ENCODE measurements at places on chromosomes 16 and 17.

DNA sequence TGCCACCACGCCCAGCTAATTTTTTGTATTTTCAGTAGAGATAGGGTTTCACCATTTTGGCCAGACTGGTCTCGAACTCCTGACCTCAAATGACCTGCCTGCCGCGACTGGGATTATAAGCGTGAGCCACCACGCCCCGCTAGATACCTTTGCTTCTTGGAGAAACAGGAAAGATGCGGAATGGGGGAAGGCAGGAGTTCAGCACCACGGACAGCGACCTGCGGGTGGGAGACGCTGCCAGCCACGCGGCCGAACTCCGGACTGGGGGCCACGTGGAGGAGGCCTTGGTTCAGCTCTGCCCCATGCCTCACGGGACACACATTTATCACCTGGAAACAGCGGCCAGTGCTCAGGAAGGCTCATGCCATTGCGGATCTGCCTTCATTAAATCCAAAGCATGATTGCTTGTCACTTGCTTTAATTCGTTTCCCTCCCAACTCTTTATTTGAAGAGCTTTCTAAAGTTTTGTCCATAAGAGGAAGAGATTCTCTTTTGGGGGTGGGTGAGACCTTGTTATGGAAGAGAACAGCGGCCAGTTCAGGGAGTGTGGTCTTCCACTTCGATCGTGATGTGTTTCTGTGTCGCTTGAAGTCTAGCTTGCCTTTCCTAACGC is 219.9 kb downstream of the ENGASE start:
- no peak overlapping the region for H3K4me3 ChIP-seq
- no peaks in the 10 kb centered on the region for H3K4me1 ChIP-seq
- peaks cover 65% of the 10 kb centered on the region for H3K27me3 ChIP-seq
- no peak overlapping the region for H3K27ac ChIP-seq

DNA sequence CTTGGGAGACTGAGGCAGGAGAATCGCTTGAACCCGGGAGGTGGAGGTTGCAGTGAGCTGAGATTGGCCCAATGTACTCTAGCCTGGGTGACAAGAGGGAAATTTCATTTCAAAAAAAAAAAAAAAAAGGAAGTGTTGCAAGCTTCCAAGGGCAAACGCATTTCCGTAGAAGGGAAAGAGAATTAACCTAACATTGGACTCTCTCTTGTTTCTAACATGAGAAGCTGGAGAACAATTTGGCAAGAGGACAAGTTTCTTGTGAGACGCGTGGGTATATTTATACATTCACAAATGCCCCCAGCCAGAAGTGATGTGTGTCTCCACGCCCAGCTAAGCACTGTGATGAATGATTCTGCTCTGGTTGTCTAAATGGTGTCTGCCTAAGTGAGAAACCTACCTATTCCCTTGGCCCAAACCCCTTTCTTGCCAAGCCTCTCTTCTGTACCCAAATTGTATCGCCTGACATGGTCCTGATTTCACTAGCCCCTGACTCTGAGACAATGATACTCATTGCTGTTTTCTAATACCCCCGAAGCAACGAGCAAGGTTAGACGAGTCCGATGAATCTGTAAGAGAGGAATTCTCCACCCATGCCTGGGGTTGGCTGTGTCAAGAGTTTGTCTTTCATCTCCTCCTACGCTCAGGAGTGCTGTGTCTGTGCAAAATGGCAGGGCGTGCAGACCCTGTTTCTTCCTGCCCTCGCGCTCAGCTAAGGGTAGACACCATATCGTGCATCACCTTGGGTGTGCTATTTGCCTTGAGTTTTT is 14.2 kb upstream of the ST6GALNAC2 start:
- DNase-seq = no peak
- H3K36me3 ChIP-seq = no peaks in the 10 kb centered on the region
- peaks cover 31% of the 10 kb centered on the region for H3K27me3 ChIP-seq
- H3K4me1 ChIP-seq = peaks cover 3% of the 10 kb centered on the region
- H3K4me3 ChIP-seq = no peak overlapping the region
- H3K27ac ChIP-seq = no peak overlapping the region

DNA sequence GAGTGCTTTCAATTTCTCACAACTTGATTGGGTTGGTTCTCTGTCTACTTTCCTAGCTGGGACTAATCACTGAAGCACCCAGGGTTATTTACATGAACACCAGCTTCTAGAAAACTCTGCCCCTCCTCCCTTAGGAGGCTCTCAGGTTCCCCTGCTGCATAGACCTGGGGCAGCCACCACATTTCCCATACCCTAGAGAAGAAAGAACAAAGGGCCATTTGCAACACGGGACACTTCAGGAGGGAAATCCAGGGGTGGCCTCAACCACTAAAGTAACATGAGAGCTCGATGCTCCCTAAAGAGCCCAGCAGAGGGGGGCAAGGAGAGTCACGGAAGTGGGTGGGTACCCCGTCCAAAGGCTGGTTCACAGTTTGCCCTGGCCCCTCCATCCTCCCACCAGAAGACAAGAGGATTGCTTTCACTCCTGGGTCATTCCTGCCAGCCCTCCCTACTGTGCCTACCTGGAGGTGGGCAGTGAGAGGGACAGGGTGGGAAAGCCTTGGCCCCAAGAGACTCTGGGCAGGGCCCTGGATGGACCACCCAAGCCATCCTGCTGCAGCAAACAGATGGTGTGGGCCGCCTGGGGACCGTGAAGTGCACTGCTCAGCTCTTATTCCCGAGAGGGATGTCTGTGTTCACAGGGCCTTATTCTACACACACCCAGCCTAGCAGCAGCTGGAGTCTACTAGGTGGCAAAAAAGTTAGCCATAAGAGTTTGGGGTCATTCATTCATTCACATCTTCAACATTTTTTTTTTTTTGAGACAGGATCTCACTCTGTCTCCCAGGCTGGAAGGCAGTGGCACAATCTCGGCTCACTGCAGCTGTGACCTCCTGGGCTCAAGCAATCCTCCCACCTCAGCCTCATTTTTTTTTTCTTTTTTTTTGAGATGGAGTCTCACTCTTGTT is 392.1 kb downstream of the SOX9 start:
- peaks cover 23% of the 10 kb centered on the region for H3K27me3 ChIP-seq
- no peaks in the 10 kb centered on the region for H3K36me3 ChIP-seq
- H3K4me1 ChIP-seq = peaks cover 10% of the 10 kb centered on the region
- no peak for DNase-seq
- no peak overlapping the region for H3K27ac ChIP-seq

DNA sequence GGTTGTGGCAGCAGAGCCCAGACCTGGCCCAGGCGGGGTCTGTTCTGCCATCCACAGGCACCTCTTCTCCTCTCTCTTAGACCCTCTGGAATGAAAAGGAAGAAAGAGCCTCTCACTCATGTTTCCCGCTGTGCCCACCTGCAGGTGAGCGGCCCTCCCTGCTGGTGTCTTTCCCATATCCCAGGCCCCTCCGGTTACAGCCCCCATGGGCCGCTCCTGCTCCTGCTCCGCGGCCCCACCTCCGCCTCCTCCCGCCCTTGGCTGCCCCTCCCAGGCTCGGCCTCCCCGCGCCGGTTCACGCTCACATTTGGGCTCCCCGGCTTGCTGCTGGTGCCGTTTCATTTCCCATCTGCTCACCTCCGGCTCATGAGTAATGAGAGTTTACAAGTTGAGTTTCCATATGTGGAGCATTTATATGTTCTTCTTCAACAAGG is 98.7 kb upstream of the SDK2 start:
- peaks cover 71% of the 10 kb centered on the region for H3K27me3 ChIP-seq
- no peak overlapping the region for H3K4me3 ChIP-seq
- no peaks in the 10 kb centered on the region for H3K36me3 ChIP-seq

DNA sequence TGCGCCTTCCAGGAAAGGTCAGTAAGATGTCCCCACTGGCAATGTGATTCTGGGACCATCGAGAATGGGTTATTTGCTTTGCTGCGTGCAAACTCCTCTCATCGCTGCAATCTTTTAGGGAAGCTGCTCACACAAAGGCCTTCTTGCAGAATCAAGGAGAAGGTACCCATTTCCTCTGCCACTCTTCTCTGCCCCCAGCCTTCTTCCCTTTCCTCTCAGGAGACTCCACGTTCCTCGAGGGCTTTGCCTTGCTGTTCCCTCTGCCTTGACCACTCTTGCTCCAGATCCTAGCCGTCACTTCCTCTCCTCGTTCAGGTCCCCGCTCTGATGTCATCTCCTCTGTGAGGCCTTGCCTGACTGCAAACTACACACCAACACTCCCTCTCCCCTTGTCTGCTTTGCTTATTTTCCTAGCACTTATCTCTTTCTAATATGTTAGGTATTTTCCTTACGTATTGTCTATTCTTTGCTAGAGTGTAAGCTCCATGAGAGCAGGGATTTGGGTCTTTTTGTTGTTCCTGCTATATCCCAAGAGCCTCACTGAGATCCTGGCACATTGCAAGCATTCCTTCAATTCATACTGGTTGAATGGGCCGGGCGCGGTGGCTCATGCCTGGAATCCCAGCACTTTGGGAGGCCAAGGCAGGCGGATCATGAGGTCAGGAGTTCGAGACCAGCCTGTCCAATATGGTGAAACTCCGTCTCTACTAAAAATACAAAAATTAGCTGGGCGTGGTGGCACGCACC is 5.3 kb upstream of the CRK start:
- H3K4me3 ChIP-seq = no peak overlapping the region
- H3K27me3 ChIP-seq = peaks cover 4% of the 10 kb centered on the region
- H3K27ac ChIP-seq = peak overlapping the region; percentile 43
- no peak for DNase-seq
- H3K4me1 ChIP-seq = peaks cover 62% of the 10 kb centered on the region
- H3K36me3 ChIP-seq = peaks cover 27% of the 10 kb centered on the region
